ENCODE measurements at places on chromosomes 6 and 20.

DNA sequence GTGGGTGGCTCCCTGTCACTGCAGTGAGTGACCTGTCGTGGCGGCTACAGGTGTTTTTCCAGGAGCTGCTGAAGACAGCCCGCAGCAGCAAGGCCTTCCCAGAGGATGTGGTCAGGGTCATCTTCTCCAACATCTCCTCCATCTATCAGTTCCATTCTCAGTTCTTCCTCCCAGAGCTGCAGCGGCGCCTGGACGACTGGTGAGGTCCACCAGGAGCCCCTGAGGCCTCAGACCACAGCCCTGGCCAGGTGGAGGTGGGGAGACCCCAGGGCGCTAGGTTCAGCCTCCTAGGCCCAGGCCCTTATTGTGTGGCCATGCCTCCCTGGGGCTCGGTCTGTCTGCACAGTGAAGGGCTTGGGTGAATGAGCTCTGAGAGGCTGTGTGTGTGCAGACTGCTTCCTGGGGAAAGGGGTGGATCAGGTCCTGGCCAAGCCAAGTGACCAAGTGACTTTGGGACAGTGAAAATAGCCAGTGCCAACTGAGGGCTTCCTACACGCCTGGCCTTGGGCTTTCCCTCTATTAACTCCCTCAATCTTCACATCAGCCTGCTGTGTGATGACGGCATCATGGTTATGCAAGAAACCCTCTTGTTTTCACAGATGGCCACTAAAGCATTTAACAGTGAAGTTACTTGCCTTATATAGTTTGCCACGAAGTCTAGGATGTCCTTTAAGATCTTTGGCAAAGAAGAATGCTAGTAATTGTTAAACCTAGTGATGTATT is 6.4 kb downstream of the FGD2 start:
- no peak for DNase-seq

- DNase-seq = no peak
Measured at GRCh38 chr6:165649166-165650137, 13.6 kb downstream of the PDE10A start.

- no peak for DNase-seq
Measured at GRCh38 chr6:22036699-22037098, 260.1 kb downstream of the PRL start.

GRCh38 chr20:52004715-52005114 is 186.9 kb downstream of the ZFP64 start:
- no peak for DNase-seq

DNA sequence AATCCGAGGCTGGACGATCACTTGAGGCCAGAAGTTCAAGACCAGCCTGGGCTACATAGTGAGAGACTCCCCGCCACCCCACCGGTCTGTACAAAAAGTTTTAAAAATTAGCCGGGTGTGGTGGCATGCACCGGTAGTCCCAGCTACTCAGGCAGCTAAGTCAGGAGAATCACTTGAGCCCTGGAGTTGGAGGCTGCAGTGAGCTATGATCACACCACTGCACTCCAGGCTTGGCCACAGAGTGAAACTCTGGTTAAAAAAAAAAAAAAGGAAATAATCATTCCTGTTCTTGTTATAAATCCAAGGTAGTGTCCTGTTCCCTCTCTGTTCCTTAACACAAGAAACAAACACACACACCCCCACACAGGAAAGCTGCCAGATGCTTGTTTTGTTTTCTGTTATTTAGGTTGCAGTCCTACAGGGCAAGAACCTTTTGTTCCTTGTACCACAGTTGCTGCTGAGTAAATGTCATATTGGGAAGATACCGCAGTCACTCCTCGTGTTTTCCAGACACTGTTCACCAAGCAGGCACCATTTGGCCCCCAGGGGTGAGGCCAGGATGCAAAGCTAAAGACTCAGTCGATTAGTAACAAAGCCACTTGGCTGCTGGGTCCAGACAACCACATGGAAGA is 28.9 kb downstream of the ASIP start:
- no peak for DNase-seq

Data from stimulated activated CD4-positive, alpha-beta T cell treated with anti-CD3 and anti-CD28 coated beads, TNF-alpha, amount 100 ng/mL, for 4 hours (primary cell).